ENCODE measurements at places on chromosomes 7 and 10.

DNA sequence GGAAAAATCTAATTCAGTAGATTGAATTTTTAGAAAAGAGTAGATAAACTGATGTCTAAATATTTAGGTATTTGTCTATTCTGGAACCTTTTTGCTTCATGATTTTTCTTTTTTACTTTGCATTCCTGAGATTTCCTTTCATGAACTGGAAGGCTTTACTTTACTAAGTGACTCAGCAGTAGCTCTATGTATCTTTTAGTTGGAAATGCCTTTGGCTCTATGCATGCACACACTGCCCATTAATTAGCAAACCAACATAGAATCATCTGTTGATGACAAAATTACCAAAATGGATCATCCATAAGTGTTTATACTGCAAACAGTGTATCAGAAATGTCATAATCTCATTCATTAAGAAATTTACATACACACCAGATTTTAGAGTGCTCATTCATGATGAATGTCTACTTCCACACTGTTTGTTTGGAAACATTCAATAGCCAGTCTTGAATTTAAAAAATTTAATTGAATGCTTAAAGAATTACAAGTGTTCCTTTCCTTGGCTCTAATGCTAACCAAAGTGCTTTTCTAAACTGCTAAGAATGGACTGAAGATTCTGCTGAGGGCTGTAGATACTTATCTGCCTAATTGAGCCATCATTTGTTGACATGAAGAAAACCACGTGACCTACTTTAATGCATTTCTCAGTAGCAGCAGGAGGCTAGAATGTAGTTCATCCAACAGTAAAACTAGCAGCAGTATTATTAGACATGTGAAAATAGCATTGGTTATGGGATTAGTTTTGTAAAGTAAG is 282.0 kb downstream of the ADK start:
- DNase-seq: peak; percentile 88

DNA sequence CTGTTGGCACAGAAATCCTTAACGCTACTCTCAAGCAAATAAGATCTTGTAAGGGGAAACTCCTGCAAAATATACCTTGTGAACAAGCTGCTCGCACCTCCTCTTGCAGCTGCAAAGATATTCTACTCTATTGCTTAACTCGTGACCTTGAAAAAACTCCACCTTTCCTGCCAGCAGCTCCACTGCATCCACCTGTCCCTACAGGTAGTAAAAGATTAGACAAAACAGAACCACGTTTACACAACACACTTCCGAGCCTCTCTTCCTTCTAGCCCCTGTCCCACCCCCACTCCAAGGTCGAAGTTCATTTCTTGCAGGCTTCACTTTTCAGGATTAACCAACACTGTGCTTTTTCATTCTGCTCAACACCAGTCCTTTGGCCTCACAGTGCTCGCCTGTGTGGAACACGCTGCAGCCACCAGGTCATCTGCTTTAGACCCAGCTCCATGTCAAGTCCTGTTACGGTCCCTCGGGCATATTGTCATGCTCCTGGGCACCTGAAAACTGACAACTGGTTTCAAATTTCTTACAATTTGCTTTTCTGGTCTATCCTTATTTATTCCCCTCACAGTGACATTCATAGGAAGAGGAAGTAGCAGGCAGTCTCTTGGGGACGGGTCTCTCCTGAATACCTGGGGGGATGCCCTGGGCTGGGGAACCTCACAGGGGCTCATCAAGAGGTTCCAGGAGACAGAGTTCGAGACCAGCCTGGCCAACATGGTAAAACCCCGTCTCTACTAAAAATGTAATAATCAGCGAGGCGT is 165.8 kb upstream of the KLF14 start:
- DNase-seq: no peak

GRCh38 chr10:15035385-15036301 is 8.1 kb upstream of the OLAH start:
- DNase-seq: no peak

DNA sequence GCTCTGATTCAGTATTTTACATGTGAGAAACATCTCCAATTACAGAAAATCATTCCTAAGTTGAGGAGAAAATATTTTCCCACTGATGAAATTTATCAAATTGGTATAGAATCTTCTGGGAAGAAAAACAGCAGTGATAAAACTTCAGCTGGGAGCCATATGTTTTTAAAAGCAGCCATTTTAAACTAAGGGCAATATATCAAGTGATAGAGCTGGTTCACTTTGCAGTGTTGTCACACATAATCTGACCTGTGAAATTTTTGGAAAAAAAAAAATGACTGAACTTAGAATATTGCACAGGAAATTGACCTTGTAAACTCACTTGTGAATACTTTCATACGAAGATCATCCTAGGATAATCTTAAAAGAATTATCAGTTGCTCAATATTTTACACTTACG is 10.5 kb upstream of the EZH2 start:
- DNase-seq: no peak

- no peak for DNase-seq
Measured at GRCh38 chr7:120278773-120279172, 5.8 kb downstream of the KCND2 start.

GRCh38 chr10:15155978-15156656 is 12.4 kb downstream of the NMT2 start:
- DNase-seq: no peak

DNA sequence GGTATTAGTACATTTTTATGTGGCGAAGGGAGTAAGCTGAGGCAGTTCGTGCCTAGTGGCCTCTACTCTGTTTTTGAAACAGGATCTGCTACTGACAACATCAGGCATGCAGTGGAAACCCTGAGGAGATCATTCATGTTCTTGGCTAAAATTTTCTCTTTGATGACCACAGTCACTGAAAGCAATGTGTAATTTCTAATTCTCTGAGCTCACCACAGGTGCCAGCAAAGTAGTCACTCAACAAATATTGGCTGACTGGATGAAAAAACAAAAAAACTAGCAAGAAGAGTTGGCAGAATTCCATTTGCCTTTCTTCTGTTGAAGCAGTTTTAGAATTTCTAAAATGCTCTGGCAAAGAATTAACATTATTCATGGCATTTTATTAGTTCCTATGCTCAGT is 176.5 kb upstream of the KCTD7 start:
- DNase-seq: no peak

- no peak for DNase-seq
Measured at GRCh38 chr10:86165666-86166065, 200.9 kb downstream of the GRID1 start.

- DNase-seq: no peak
Measured at GRCh38 chr7:16309129-16309528, 112.2 kb downstream of the CRPPA start.

DNA sequence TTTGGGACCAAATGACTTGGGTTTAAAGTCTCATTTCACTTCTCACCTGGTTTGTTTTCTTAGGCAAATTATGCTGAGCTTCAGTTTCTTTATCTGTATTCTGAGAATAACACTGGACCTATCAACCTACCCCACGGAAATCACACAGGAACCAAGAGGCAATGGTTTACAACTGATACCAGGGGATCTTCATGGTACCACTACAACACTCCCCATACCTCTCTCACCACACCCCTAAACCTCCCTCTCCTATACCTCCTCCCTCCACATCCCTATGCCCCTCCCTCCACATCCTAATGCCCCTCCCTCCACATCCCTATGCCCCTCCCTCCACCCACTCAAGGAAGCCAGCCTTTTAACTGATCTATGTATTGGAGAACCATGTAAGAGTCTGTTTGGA is 9.9 kb downstream of the FAM204A start:
- no peak for DNase-seq

DNA sequence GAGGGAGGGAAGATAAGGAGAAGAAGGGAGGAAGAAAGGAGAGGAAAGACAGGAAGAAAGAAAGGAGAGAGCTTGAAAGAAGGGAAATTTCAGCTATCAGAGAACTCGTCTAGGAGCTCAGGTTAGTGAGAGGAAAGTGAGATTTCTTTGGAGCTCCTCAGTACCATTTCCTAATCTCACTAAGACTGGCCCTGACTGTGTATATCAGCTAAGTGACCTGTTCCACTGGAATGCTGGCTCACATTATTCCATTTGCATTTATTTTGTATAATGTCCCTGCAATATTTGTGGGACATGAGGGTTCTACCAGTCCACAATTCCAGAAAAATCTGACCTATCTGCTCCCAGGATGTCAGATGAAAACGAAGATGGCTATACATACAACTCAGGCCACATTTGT is 114.7 kb upstream of the CELF2 start:
- DNase-seq: no peak

- DNase-seq: no peak
Measured at GRCh38 chr10:119630300-119630699, 20.9 kb upstream of the BAG3 start.

DNA sequence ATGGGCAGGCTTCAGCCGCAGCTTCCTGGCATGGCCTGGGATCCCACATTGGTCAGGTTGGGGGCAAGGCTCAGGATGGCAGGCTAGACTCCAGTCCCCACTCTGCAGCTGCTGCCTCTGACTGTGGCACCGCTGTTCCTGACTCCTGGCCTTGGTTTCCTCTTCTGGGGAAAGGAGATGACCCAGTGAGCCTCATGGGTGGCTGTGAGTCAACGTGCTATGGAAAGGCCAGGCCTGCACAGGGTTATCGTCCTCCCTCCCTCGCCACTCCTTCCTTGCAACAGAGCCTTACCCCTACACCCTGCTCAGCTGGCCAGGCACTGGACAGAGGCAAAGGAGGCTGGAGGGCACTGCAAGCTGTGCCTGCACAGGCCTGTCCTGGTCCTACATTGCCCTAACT is 36.1 kb upstream of the CHST15 start:
- DNase-seq: no peak

All from DMS79 treated with DMSO at 0.1 percent for 48 hours (cell line).